ENCODE measurements at places on chromosomes 3 and 15.

- DNase-seq = no peak
Observed at GRCh38 chr15:43268111-43269105, 1.7 kb upstream of the TGM5 start.

- DNase-seq = no peak
Observed at GRCh38 chr3:157531771-157532170, 28.6 kb upstream of the VEPH1 start.

- no peak for DNase-seq
Observed at GRCh38 chr3:140736863-140737460, 59.1 kb downstream of the TRIM42 start.

GRCh38 chr15:77342807-77343206 lies 77.1 kb downstream of the PEAK1 start:
- no peak for DNase-seq

DNA sequence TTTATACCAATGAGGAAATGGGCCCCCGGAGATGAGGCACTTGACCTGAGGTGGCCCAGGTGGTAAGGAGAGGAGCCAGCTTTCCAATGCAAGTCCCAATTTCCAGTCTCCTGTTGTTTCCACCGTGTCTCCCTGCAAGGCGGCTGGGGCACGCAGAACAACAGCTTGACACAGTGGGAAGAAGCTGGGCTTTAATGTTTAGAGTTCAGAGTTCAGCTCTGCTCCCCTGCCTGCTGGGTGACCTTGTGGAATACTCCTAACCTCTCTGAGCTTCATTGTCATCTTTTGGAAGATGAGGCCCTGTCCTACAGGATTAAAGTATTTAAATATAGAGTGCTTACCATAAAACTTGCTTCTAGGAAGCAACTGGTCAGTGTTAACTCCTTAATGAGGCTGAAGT lies 80.3 kb downstream of the SMAD3 start:
- no peak for DNase-seq

DNA sequence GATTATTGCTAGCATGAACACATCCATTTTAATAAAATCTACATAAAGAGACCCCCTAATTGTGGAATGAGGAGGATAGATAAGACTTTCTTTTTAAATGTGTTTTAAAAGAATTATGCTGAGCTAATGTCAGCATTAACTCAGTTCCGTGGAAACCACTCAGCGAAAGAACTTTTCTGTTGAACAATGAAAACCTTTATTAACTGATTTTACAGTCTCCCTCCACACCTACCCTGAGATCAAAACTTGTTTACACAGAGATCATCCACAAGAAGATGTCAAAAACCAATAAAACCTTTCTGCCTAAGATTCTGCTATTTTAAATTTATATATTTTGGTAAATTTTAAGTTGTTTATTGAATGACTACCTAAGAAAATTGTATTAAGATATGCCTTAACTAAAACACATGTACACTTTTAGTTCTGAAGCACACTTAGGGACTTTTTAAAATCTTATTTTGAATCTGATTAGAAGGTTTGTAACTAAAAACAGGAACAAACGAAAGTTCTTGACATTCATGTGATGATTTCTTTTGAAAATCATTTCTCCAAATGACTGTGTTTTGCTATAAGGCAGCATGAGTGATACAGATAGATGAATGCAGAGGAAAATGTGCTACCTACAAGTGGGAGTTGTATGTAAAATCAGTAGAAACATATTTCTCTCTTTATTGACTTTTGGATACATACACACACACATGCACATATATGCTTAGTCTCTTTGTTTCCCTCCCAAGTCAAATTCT lies 369.0 kb downstream of the UNC13C start:
- no peak for DNase-seq

Measured in stimulated activated CD8-positive, alpha-beta memory T cell treated with anti-CD3 and anti-CD28 coated beads, Interleukin-15, amount 100 ng/mL, for 24 hours (primary cell).